ENCODE measurements at places on chromosomes 2 and 18.

GRCh38 chr2:74003494-74004211 lies 18.9 kb downstream of the TET3 start:
- H3K4me3 ChIP-seq = no peak overlapping the region
- no peak overlapping the region for H3K27ac ChIP-seq
- H3K36me3 ChIP-seq = no peaks in the 10 kb centered on the region
- peaks cover 9% of the 10 kb centered on the region for H3K4me1 ChIP-seq
- no peak for DNase-seq

GRCh38 chr2:220513573-220514288 lies 886.3 kb downstream of the SLC4A3 start:
- H3K36me3 ChIP-seq = no peaks in the 10 kb centered on the region
- H3K27ac ChIP-seq = no peak overlapping the region
- H3K4me3 ChIP-seq = no peak overlapping the region
- no peak for DNase-seq

- DNase-seq = no peak
- H3K4me3 ChIP-seq = no peak overlapping the region
- no peaks in the 10 kb centered on the region for H3K4me1 ChIP-seq
- H3K27ac ChIP-seq = no peak overlapping the region
- H3K36me3 ChIP-seq = no peaks in the 10 kb centered on the region
- peaks cover 2% of the 10 kb centered on the region for H3K27me3 ChIP-seq
Measured at GRCh38 chr2:74267068-74267467, 68.7 kb downstream of the MTHFD2 start.

DNA sequence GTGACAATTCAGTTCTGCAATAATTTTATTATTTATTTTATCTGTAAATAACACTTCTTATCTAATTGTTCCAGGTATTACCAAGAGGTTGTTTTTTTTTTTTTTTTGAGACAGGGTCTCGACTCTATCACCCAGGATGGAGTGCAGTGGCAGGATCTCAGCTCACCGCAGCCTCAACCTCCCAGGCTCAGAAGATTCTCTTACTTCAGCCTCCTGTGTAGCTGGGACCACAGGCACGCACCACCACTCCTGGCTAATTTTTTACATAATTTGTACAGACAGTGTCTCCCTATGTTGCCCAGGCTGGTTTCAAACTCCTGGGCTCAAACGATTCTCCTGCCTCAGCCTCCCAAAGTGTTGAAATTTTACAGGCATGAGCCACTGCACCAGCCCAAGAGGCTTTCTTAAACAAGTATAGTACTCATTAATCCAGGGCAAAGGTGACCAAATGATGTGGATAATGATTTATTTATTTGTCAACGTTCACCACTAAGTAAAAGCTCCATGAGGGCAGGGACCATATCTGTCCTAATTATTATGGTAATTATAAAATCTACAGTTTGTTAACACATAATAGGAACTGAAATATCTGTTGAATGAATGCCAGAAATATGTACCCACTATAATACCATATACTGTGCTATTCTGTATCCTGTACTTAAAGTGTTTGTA lies 12.0 kb downstream of the STK17B start:
- no peak overlapping the region for H3K27ac ChIP-seq
- no peaks in the 10 kb centered on the region for H3K27me3 ChIP-seq
- DNase-seq = no peak
- peaks cover 4% of the 10 kb centered on the region for H3K36me3 ChIP-seq
- no peak overlapping the region for H3K4me3 ChIP-seq
- H3K4me1 ChIP-seq = peaks cover 14% of the 10 kb centered on the region

- no peaks in the 10 kb centered on the region for H3K36me3 ChIP-seq
- H3K27ac ChIP-seq = no peak overlapping the region
- no peaks in the 10 kb centered on the region for H3K27me3 ChIP-seq
- no peak for DNase-seq
Measured at GRCh38 chr2:80482276-80482675, 177.7 kb upstream of the LRRTM1 start.

DNA sequence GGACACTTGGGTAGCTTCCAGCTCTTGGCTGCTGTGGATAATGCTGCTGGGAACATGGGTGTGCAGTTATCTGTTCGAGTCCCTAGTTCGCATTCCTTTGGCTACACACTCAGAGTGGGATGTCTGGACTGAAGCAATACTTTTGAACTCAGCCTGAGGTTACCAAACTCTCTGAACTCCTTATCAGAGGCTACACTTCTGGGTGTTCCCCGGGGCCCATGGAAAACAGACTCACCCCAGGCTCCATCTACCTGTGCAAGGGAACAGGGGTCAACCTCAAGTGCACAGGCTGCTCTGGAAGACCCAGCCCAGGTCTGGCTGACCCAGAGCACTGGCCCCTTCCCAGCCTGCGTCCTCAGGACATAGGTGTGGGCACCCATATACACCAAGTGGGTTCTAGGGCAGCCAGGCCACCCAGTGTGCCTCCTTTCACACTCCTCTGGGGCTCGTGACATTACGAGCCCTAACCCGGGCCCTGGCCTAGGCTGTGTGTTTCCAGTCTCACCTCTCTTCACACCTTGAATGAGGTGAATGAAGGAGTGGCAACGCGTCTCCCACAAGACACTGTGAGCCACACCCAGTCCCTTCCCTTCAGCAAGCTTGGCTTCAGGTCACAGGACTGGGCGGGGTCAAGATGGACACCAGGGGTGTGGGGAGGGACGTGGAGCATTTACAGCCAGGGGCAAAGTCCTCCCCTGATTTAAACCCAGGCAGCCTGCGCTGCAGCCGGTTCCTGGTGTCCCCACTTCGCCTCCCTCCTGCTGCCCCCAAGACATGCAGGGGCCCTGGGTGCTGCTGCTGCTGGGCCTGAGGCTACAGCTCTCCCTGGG lies at the start of gene ALPI:
Gene ALPI, plus strand, starts transcription at position 728 of the 830 bp plus-strand sequence. Its CDS starts 47 bp downstream, at position 775.
- peaks cover 4% of the 10 kb centered on the region for H3K27me3 ChIP-seq
- DNase-seq = no peak
- no peak within 1 kb of the TSS for H3K4me3 ChIP-seq
- H3K4me1 ChIP-seq = no peaks in the 10 kb centered on the region
- H3K36me3 ChIP-seq = no peaks in the 10 kb centered on the region

DNA sequence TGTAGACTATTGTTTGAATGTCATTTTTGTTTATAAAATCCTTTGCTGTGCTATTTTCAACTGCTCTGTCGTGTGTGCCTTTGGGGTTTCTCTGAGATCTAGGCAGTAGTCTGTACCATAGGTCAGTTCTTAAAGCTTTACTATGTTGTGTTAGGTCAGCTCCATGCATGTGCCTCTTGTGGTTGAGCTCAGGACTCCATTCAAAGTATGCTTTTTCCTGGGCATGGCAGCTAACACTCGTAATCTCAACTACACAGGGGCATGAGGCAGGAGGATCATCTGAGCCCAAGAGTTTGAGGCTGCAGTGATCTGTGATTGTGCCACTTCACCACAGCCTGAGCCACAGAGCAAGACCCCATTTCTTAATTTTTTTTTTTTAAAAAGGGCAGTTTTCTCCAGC lies 174.4 kb upstream of the SPHKAP start:
- no peak overlapping the region for H3K27ac ChIP-seq
- no peaks in the 10 kb centered on the region for H3K4me1 ChIP-seq
- no peak for DNase-seq
- no peaks in the 10 kb centered on the region for H3K27me3 ChIP-seq
- no peaks in the 10 kb centered on the region for H3K36me3 ChIP-seq

GRCh38 chr2:1556776-1557466 lies 143.7 kb downstream of the TPO start:
- no peaks in the 10 kb centered on the region for H3K27me3 ChIP-seq
- no peak overlapping the region for H3K27ac ChIP-seq
- H3K36me3 ChIP-seq = no peaks in the 10 kb centered on the region
- no peak overlapping the region for H3K4me3 ChIP-seq
